ENCODE measurements at places on chromosomes 2 and 18.

DNA sequence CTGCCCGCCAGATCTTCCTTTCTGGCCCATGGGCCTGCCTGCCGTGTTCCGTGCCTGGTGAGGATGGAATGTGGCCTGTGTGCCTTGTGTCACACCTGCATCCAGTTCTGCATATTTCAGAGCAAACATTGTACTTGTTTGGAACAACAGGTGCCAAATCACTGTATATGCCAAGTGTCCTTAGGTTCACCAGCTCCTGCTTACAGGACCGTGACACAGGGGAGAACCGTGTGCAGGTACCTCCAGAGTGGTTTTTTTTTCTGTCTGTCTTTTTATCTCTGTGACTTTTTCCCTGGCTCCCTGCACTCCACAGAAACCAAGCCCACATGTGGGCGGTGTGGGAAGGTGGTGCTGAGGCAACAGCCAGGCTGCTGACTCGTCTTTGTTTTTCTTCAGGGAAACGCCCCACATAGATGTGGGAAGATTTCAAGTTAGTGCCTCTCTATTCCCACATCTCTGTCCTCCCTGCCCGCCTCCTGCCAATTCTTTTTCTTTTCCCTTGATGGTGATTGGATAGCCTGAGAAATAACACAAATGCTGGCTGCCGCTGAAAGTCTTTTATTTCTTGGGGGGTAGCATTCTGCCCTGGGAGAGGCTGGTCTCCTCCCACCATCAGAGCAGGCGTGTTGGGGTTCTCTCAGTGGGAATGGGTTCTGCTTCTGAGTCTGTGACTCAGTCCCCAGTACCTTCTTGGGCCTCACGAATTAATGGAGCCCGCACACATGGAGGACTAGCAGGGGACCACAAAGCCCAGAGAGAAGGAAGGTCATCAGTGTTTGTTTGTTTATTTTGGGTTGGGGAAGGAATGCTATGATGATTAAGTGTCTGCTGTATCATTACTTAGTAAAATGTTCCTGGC is 21.4 kb downstream of the GRHL1 start:
- no peak for DNase-seq

GRCh38 chr2:26080356-26080755 is 46.5 kb downstream of the RAB10 start:
- DNase-seq = no peak

- DNase-seq = no peak
These were observed 298.1 kb downstream of the MTX2 start for GRCh38 chr2:176567361-176567760.

DNA sequence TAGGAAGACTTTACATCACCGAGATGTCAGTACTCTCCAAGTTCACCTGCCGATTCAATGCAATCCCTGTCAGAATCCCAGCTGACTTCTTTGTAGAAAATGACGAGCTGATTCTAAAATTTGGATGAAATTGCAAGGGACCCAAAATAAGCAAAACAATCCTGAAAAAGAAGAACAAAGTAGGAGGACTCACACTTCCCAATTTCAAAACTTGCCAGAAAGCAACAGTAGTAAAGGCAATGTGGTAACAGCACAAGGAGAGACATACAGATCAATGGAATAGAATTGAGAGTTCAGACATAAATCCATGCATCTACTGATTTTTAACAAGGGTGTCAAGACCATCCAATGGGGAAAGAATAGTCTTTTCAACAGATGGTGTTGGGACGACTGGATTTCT is 52.2 kb downstream of the SMAD7 start:
- DNase-seq = no peak

Measured in T-helper 17 cell (primary cell).